ENCODE measurements at places on chromosomes 6 and 20.

GRCh38 chr6:78623554-78623953 lies 243.8 kb upstream of the IRAK1BP1 start:
- no peak for DNase-seq

GRCh38 chr6:115001731-115002350 lies 659.0 kb upstream of the HS3ST5 start:
- DNase-seq = no peak

DNA sequence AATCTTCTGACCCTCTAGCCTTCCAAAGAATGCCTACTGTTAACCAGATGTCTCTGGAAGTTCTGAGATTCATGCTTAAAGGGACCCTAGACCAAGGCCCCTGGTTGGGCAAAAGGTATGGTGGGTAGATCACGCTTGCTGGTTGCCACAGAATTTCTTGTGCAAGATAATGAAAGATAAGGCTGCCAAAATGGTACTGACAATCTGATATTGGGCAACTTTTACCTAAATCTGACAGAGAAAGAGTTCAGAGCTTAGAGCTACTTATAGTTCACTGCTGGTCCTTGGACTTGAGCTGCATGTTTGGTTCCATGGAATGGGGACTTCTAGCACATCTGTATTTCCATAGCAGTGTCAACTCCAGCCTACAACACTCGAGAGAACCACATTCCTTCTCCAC lies 12.0 kb downstream of the DEFB114 start:
- no peak for DNase-seq

DNA sequence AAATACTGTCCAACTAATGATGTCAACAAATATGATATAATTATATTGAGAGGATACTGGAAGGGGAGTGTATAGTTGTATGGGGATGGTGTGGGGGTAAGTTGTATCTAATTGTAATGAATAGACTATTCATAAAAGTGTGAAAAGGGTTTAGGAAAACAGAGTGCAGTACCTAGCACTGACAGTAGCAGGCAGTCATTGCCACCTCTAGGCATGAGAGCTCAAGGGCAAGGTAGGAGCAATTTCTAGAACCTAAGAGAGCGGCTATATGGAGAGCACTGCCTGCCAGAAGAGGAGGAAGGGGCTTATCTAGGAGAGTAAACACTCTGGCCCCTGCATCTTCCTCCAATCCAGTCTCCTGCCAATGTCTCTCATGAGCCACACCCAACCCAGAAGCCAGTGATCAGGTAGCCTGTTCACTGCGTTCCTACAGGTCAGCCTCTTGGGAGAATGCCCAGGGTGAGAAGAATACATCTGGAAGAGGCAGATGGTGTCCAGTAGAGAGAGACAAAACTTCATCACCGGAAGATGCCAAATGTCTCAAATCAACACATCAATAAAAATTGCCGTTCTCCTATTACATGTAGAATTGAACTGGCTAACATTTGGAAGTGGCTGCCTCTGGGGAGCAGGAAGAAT lies 200.0 kb downstream of the LY86 start:
- DNase-seq = no peak

GRCh38 chr6:40474937-40475336 lies 112.2 kb downstream of the LRFN2 start:
- DNase-seq = no peak

DNA sequence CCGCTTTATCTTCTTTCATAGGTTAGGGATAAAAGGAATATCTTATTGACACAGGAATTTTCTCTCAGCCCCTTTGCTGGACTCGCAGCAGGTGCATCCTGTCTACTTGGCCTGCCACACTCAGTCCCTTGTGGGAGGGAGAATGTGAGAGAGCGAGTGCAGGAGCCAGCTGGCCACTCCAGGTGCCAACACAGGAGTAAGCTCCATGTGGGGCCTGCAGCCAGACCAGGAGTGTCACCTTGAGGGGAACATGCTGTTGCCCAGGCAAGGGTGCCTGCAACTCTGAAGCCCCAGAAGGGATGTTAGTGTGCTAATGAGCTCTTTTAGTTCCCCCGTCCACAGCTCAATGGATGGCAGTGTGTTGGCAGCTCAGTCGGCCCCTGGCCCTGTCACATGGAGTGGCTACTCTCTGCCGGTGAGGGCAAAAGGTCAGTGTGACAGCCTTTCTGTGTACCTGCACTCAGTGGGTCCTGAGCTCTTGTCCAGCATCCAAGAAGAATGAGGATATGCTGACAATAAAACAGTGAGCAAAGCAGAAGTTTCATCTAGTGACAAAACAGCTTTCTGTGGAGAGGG lies 57.1 kb downstream of the CRYBG1 start:
- DNase-seq = no peak

GRCh38 chr6:43636308-43636659 lies 644 bp downstream of the MAD2L1BP start:
- DNase-seq = no peak

DNA sequence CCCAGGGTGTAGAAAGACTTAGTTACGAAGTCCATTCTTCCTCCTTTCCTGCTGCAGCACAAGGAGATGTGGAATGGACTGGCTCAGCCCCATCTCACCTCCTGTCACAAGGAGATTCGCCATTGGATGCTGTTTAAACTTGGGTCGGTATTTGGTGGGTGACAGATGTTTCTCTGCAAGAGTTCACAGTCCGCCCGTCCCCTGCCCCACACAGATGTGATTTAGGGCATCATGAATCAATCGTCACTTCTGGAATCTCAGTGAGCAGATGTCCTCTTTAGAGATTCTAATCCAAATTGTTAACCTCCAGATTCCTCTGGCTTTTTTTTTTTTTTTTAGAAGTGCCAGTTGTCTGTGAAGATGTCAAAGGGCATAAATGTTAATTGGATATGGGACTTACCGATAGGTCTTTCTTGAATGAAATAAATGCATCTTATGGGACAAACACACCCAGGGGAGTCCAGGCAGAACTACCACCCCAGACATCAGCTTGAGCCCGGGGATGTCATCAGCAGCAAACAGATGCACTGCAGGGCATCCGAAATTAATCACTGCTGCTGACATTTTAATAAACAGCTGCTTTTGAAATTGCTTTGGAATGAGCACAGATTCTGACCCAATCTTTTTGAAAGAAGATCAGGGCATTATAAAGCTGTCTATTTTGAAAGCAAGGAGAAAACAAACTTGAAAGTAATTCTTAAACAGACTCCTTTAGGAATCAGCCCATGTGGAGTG lies 117.6 kb upstream of the CDH4 start:
- DNase-seq = no peak

All from SHP77 treated with DMSO at 0.1 percent for 48 hours (cell line).